ENCODE measurements at places on chromosomes 7 and 10.

GRCh38 chr7:43004082-43004481 is 71.9 kb downstream of the MRPL32 start:
- DNase-seq, result no peak

- DNase-seq, result peak; percentile 8
Observed at GRCh38 chr10:88810196-88810961, 7.8 kb downstream of the LIPM start.

DNA sequence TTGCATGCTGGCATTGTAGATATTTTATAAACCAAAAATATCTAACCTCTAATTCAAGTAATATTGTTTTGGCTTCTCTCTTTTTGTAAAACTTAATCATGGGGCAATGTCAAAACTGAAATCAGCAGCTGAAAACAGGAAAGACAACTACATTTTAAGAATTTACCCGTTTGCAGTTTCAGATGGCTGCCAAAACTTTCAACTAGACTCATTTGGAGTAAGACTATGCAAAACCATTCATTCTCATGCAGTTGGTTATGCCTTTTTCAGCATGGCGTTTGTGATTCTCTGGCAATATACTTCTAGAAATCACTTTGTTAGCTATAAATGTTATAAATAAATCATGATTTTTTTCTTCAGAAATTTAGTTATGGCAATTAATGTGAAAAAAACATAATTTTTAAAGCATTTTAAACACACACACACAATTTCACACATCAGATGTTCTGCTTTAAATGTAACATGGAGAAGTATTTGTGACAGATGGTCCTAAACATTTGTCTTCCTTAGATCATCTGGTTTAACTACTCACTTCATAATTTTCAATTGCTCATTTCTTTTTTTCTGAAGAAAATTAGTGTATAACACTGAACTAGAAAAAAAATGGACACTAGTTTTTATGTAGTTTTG is 116.4 kb downstream of the ITGB8 start:
- DNase-seq, result no peak

DNA sequence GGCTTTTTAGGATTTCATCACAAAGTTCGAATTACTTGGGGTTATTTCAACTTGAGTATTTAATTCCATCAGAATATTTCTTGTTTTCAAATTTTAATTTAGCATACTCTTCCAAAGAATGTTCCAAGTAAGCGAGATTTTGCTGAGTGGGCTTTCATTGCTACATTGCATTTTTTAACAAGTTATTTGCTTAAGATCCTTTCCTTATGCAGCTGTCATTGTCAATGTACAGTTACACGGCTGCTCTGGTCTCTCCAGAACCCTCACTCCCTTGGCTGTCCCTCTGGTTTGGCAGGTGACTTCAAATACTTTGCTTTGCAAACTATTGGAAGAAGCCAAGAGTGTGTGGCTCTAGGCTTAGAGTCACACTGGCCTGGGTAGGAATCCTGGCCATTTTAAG is 80.0 kb downstream of the CFAP58 start:
- DNase-seq, result no peak

- DNase-seq, result no peak
Observed at GRCh38 chr10:42769173-42769572, 13.4 kb upstream of the BMS1 start.

- peak; percentile 11 for DNase-seq
Observed at GRCh38 chr7:16644636-16645592, 640 bp downstream of the ANKMY2 start.

GRCh38 chr7:139675127-139676125 is 102.4 kb downstream of the HIPK2 start:
- no peak for DNase-seq

DNA sequence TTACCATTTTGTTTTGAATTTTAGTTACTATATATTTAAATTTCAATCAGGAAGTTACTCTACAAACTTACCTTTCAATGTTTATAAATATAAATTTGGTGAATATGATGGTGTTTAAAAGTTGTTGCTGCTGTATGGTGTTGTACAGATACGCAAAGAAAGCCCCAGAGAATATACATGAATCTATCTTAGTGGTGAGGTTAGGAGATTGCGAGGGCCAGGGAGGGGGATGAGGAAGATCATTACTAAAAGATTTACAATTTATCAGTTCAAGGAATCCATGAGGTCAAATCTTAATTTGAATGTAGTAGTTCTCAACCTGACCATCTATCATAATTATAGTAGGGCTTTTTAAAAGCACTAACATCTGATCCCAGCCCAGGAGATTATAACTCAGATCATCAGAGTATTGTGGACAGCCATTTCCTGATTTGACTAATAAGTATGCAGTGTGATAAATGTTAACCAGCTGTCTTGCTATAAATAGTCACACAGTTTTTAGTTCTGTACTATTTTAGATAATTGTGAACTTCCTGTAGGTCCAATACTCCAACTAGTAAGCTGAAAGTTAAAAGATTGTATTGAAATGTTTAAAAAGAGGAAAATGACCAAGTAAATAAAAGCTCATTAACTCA is 23.6 kb downstream of the FAM3C start:
- no peak for DNase-seq

- no peak for DNase-seq
Observed at GRCh38 chr7:101390901-101391301, 28.2 kb downstream of the COL26A1 start.

- no peak for DNase-seq
Observed at GRCh38 chr7:77699056-77699455, 2.8 kb downstream of the RSBN1L start.

GRCh38 chr10:33120700-33121099 is 162.7 kb upstream of the ITGB1 start:
- DNase-seq, result no peak

- no peak for DNase-seq
Observed at GRCh38 chr7:13852281-13852968, 137.0 kb downstream of the ETV1 start.

DNA sequence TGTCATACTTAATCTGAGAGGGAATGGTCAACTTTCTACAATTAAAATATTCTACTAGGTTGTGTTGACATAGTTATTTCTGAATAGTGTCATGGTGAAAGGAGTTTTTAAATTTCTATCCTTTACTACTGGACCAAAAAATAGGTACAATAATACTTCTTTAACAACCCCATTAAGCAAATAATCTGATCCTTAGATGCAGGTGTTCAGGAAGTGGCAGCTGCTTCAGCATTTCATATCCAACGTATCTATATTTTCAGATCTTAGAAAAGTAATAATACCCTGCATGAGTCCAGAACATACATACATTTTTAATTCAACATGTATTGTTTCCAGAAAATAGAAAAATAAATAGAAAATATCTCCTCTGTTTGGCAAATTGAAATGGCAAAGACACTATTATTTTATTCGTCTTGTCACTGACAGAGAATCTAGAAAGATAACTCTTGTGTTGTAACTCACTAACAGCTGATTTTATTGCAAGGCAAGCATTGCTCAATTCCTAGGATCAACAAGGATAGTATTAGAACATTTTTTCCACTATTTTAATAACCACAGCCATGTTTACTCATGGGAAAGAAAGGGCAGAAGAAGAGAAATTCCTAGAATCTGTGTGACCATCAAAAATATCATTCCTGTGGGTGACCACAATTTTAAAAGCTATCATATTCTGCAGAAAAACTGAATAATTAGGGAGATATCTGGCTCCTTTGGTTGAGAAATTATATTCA is 159.3 kb upstream of the CNTNAP2 start:
- DNase-seq, result no peak

- DNase-seq, result no peak
Observed at GRCh38 chr7:130322615-130323014, 22.0 kb upstream of the CPA5 start.

GRCh38 chr10:114925587-114926586 is 12.1 kb upstream of the TRUB1 start:
- no peak for DNase-seq

DNA sequence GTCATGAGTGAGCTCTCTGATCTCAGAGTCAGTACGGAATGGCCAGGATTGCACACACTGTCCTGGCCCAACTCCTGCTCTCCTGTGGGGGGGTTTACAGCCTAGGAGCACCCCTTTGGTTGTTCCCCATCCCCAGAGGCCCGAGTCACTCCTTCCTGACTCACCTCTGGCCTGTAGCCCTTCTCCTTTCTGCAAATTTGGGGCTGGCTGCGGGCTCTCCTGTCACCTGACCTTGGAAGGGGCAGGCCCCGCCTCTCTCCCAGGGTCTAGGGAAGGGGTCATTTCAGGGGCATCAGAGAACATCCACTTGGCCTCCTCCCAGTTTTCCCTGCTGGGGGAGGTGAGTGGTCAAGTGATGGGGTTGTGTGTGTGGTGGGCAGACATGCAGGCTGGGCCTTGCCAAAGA is 1.7 kb downstream of the NYAP1 start:
- DNase-seq, result no peak

GRCh38 chr10:33391611-33392465 is 57.4 kb upstream of the NRP1 start:
- DNase-seq, result no peak

DNA sequence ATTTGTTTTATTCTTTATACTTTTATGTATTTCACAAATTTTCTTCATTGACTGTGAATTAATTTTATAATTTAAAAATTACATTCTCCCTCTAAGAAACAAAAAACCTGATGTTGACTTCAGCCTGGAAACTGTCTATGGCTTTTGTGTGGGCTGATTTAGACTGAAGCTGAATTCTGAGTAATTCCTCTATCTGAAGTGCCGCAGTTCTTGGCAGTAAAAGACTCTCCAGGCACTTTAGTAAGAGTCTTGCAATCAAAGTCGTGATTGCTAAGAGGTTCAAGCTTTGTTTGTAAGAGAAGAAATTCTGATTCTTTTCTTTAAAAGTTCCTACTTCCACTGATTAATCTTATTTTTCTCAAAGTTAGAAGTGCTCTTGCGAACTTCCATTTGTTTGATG is 3.4 kb upstream of the CEP41 start:
- DNase-seq, result no peak

GRCh38 chr10:111446966-111447365 is 370.1 kb downstream of the ADRA2A start:
- DNase-seq, result no peak

DNA sequence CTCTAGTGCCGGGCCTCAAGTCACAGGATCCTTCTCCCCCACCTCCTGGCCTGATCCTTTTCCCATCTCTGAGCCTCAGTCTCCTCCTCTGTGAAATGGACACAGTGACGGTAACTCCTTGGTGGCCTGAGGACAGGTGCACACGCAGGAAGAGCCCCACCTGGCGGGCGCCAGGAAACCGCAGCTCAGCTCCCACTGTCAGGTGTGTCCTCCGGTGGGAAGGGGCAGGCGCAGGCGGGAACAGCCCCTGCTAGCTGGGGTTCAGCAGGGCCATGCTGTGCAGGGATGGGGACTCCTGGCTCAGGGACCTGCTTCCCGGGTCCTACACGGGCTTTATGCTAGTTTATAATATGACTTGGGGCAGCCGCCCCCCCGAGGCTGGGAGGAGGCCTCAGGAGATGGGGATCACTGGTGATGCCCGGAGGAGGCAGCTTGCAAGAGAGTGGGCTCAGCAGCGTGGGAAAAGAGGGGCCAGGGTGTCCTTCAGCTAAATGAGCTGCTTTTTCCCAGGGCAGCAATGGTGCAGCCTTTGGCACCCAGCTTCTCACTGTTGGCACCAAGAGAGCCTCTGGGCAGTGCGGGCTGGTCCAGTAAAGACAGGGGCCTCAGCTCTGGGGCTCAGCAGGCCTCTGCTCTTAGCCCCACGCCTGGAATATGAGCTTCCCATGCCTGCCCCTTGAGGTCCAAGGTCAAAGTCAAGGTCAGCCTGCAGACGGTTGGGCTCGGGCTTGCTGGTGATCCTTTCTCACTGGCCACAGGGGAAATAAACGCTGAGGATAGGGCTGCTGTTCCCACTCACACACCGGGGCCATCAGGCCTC is 68.0 kb upstream of the FAM20C start:
- DNase-seq, result no peak

GRCh38 chr7:52498366-52498765 is 537.1 kb upstream of the POM121L12 start:
- no peak for DNase-seq
